ENCODE measurements at places on chromosomes 4 and X.

- DNase-seq = no peak
Measured at GRCh38 chr4:36192922-36193321, 51.4 kb downstream of the ARAP2 start.

DNA sequence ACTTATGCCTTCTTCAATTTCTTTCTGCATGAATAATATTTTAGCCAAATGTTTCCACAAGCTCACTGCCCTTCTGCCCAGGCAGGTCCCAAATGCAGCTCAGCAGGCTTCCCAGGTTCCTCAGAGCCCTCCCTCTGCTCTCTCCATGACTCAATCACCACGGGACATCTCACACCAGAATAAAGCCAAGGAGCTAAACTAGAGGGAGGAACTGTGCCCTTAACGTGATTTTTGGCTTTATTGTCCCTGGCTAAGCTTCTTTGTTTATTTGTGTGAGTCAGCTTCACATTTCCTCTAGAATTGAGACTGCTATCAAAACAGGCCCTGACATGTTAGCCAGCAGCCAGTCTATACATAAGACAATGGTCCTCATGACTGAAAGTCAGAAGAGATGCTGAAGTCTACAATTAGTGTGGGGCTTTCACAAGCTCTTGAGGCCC lies 186.4 kb upstream of the GALNT7 start:
- DNase-seq = no peak

GRCh38 chrX:120749141-120749846 lies 119.4 kb upstream of the C1GALT1C1 start:
- no peak for DNase-seq

GRCh38 chr4:73433140-73433539 lies 2.9 kb upstream of the AFP start:
- no peak for DNase-seq

DNA sequence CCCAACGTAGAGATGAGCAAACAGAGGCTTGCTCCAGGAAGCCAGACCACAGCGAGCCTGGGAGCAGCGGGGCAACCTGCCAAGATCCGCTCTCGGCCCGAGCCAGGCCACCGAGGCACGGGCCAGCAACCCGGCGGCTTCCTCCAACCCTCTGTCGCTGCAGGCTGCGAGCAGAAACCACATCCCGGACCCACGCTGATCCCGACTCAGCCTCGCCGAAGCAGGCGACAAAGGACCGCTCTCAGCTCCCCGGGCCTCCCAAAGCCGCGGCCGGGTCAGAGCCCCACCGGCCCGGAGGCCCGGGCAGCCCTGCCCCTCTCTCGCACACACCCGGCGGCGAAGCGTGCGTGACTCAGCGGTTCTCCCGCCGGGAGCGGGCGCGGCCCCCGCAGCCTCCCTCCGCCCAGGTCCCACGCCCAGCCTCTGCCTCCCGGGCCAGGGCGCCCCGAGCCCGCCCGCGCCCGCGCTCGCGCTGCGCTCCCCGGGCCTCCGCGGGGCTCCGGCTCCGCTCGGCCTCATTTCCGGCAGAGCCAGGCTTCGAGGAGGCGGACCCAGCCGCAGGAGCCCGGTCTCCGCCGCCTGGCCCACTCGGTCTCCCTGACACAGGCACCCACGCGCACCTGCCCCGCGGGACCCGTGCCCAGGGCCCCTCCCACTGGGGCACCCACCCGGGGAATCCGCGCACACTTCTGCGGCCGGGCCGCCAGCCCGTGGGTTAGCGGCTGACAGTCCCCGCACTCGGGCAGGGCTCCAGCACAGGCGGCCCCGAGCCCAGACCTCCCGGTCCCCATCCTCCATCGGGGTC lies 1.7 kb downstream of the PPP2R2C start:
- DNase-seq = peak; percentile 89

DNA sequence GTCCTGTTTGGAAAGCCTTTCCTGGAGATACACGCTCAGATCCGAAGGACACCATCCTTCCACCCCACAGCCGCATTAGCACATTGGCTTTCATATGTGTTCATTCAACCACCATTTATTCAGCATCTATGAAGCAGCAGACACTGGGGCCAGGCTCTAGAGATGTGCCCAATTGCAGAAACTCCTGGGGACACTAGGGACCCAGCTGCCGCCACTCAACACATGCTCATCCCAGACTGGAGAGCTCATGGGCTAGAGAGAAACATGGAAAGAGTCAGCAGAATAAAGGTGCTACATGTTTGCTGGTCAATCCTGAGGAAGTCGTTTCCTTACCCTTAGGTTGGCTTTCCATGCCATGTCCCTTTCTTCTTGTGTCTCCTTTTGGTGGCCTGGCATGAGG lies 7.6 kb downstream of the CTAG1A start:
- DNase-seq = no peak

- no peak for DNase-seq
Measured at GRCh38 chr4:39308611-39309010, 57.6 kb downstream of the RFC1 start.

- DNase-seq = no peak
Measured at GRCh38 chrX:12777670-12778069, 13.5 kb upstream of the PRPS2 start.

DNA sequence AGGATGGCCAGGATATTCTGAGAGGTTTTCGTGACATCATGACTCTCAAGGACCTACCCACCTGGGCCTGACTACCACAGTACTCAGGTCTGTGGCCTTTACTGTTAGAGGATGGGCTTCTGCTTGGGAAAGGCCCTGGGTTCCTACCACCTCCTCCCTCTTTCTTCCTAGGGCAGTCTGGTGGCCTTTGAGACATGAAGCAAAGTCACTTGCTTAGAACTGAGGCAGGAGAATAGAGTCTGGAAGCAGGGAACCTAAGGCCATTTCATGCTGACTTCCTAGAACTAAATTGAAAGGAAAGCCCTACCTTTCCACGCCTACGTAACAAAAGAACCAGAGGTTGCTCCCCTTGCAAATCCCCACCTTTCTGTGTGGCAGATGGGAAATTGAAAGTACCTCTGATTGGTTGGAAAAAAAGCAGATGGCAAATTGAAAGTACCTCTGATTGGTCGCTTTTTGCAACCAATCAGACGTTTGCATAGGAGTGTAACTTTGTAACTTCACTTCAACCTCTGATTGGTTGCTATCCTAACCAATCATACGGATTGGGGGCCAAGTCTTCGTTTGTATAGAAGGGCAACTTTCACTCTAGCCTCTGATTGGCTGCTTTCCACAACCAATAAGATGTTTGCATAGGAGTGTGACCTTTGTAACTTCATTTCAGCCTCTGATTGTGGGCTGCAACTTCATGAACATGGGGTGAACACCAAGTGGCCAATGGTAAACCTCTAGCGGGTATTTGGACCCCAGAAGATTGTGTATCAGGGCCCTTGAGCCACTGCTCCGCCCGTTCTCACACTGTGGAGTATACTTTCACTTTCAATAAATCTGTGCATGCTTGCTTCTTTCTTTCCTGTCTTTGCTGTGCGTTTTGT lies 9.9 kb upstream of the AKAP14 start:
- DNase-seq = no peak

DNA sequence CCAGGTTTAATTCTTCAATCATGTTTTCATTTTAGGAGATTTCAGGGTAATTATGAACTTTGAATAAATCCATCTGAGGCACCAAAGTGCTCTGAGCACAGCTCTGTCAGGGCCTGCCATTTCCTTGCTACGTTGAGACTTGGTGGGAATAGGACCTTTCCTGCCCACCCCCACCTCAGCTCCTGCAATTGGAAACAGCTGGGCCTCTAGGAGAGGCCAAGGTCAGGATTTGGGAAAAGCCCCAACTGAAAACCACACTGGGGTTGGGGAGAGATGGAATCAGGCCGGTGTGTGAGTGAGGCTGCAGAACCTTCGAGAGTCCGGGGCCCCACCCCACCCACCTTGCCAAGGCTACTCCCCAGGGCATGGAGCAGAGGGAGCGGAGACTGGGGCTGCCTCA lies 212.7 kb upstream of the BCOR start:
- no peak for DNase-seq

DNA sequence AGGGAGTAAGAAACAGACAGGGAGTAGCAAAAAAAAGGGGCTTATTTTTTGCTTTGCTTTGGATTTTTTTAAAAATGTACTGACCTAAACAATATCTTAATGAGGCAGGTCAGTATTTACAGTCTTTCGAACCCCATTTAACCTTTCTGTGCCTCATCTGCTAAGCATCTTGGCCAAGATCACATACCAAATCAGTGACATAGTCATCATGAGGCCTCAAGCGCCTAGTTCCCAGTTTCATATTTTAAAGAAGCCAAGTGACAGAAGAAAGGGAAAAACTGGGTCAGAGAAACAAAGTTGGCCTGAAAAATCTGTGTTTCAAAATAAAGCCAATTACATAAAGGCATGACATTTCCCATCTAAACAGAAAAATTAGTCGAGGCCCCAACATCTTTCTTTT lies 94.6 kb upstream of the WDR44 start:
- DNase-seq = no peak

- DNase-seq = no peak
Measured at GRCh38 chrX:73850124-73851013, 287.4 kb downstream of the CHIC1 start.

- DNase-seq = no peak
Measured at GRCh38 chr4:121011138-121011537, 61.2 kb downstream of the NDNF start.

DNA sequence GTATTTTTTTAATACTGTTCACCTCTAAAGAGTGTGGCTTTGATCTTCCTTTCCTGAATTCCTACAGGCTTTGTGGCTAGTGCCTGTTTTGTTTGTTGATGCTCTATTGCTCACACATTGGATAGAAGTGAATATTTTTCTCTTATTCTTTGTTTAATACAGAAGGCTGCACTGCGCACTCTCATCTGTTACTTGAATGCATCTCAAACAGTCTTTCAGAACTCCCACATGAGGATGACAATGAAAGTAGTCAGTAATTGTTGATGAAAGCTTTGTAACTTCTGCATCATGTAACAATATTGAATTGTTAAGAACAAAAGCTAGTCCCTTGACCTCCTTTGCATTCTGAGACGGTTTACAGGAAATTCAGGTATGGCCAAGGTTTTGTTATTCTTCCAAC lies 29.1 kb upstream of the GALNT7 start:
- no peak for DNase-seq

DNA sequence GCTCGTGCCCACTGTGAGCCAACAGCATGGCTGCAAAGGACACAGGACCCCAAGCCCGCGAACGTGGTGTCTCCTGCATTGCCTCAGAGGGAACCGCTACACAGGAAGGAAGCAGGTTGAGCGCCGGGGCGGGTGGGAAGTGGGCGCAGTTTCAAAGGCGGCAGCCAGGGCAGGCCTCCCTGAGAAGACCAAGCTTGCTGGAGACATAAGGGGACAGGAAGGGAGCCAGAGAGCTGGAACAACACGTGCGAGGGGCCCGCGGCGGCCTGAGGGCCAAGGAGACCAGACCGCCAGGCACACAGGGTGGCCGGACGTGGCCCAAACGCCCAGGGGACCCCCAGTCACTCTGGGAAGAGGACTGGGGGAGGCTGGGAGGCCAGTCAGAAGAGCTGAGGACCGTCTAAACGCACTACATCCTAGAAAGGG lies 32.0 kb downstream of the CTBP1 start:
- DNase-seq = no peak

DNA sequence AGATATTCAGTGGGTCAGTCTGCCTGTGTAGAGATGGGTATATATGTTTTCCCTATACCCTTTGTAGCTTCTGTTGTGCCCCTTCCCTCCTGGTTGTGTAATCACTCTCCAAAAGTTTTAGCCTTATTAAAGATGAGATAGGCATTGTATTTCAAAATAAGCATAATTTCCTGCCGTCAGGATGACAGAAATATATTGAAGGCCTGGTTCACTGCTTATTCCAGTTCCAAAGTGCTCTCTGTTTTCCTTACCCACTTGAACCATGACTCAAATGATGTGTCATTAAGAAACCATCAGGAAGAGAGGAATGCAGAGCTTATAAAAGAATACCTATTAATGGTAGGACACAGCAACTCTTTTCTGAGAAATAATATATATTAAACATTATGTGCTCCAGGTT lies 178.5 kb downstream of the GABRB1 start:
- no peak for DNase-seq

- peak; percentile 62 for DNase-seq
Measured at GRCh38 chr4:139556724-139557555, 921 bp upstream of the SETD7 start.

- no peak for DNase-seq
Measured at GRCh38 chr4:185920171-185920570, 108.2 kb upstream of the SORBS2 start.

- no peak for DNase-seq
Measured at GRCh38 chrX:108993909-108994308, 257.5 kb upstream of the IRS4 start.

DNA sequence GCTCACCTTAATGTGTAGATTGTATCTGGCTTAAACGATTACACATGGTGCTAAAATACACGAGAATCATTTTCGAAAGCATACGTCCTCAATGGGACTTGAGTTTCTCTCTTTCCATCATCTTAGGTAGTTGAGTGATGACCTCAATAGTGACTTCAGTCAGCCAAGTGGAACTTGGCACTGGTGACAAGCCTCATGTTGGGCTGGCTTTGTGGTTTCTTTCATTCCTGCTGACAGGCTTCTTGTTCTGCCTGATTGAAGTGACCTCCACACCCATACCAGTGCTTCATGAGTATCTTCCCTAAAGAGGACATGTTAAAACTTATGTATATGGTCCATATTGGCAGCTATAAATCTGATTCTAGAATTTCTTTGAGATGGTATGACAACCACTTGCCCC lies 159.1 kb upstream of the WDR1 start:
- no peak for DNase-seq

DNA sequence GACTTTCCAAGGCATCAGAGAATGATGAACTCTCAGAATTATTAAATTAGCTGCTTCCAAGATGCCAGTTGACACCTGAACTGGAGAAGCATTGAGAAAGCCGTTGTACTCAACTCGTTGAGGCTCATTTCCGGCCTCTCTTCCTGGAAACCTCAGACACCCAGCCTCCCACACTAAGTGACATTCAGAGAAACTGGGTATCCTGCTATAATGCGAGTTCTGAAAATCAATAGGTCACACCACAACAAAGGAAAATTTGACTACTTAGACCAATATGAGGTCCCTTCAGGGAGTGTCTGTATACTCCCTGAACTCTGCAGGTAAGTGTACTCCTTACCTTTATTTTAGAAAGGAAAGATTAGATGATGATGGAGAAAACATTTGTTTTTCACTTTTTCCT lies 51.2 kb downstream of the ENPEP start:
- no peak for DNase-seq

- DNase-seq = no peak
Measured at GRCh38 chrX:20265726-20266681, 705 bp downstream of the RPS6KA3 start.

DNA sequence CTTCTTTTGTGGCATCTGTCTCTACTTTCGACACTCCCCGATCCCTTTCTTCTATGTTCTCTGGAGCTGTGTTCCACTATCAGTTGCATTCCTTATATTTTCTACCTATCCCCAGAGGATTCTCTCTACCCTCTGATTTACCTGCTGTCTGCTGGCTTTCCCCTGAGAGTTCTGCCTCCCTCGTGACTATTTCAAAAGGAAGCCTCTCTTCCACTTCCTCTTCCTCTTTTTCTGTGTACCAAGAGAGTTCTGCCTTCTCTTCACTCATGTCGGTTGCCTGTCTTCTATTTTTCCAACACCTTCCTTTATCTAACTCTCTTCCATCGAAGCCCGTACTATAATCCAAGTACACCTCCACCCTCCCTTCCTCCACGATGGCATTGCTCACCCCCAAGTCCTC lies 631.7 kb downstream of the SMARCA1 start:
- DNase-seq = no peak

All from posterior cingulate gyrus (tissue), 11 donors.